CD4-positive, alpha-beta T cell (primary cell): ENCODE measurements at places on chromosomes 13 and 19. TPM values are rescaled to one million over a fixed set of nuclear protein-coding genes. Genes with fewer than 3 reads are reported as not detected.

The CD33 gene
- 1.7 TPM for total RNA-seq

DNA sequence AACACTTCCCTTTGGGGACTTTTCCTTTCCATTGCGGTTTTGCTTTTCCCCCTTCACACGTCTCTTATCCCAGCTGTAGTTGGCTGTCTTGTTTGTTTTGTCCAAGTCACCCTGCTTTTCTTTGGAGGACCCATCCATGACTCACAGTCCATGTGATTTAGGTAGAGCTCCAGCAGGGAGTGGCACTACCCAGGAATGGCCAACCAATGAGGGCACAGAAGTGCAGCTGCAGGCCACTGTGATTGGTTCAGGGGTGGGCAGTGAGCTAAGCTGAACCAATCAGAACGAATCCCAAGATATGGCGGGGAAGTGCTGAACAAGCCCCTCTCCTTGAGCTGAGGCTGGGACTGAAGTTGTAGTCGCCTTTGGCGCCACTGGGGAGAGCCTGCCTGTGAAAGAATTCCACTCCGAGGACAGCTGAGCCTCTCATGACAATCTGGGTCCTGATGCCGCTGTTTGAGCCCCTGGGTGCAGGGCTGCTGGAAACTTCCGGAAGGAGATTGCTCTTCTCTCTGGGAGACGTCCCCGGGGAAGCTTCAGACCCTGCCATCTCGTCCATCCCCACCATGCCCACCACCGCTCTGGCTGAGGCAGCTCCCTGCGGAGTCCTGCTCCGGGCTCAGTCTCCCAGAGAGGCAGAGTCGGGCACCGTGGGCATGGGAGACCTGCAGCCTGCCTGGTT is 62.9 kb upstream of the URI1 start:
- no peak for DNase-seq
- H3K27me3 ChIP-seq: peaks cover 8% of the 10 kb centered on the region
- H3K4me3 ChIP-seq: no peak overlapping the region
- no peaks in the 10 kb centered on the region for H3K36me3 ChIP-seq
- H3K4me1 ChIP-seq: no peaks in the 10 kb centered on the region
- no peak overlapping the region for H3K27ac ChIP-seq

- H3K36me3 ChIP-seq: no peaks in the 10 kb centered on the region
- H3K4me1 ChIP-seq: peaks cover 23% of the 10 kb centered on the region
- peak overlapping the region; percentile 52 for H3K4me3 ChIP-seq
- DNase-seq: peak; percentile 21
- peak overlapping the region; percentile 61 for H3K27ac ChIP-seq
These were observed 330.8 kb downstream of the DLEU7 start for GRCh38 chr13:50512474-50513299.

DNA sequence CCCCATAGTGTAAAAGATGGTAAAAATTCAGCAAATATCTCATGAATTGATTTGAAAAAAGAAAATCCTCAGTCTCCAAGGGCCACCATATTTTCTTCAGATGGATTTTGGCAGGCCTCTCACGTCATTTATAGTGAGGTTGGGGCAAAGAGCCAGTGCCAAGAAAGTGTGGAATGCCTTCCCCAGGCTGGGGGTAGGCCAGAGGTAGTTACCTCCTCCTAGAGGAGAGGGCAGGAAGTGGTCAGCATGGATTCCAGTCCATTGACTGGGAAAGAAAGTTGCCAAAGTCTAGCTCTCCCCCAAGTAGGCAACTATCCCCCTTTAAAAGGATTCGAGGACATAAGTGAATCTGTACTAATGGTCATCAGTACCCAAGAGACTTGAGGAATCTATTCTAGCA is 68.4 kb upstream of the KCTD4 start:
- H3K27me3 ChIP-seq: no peaks in the 10 kb centered on the region
- DNase-seq: no peak
- H3K4me3 ChIP-seq: no peak overlapping the region
- peaks cover 10% of the 10 kb centered on the region for H3K36me3 ChIP-seq
- H3K27ac ChIP-seq: no peak overlapping the region
